ENCODE measurements at places on chromosomes 5 and 9.

GRCh38 chr5:10036136-10036815, 213.4 kb downstream of the ATPSCKMT start:
- DNase-seq = peak; percentile 10

DNA sequence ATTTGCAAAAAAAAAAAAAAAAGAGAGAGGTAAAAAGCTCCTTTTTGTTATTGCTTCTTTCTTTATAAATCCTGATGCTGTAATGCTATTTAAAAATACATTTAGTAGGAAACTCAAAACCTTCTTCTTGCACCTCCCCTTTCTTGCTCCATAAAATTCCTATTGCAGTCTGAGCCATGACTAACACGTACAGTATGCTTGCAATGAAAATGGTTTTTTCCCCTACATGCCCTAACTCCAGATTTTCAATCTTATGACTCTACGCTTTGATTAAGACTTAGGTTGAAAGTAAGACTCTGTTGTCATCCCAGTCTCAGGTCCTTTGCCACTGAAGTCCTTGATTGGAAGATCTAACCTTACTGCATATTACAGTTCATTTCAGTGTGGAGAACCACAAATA, 23.9 kb downstream of the FGF10 start:
- no peak for DNase-seq

GRCh38 chr5:150584556-150585335, 55.7 kb upstream of the SYNPO start:
- DNase-seq = no peak

DNA sequence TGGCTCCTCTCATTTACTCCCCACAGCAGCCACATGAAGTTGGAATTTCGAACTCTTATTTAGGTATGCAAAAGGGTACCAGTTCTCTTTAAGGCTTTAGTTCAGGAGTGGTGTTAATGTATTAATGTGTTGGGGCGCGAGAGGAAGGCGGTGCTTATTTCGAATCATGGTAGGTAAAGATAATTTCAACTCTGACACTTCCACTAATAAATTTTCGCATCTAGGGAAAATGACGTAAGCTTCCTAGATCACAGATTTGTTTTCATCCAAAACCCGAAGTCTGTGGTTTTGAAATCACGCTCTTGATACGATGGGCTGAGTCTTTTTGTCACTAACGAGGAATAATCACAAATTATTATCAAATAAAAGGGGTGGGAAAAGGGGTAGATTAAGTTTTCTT, 681 bp downstream of the PPWD1 start:
- peak; percentile 7 for DNase-seq

DNA sequence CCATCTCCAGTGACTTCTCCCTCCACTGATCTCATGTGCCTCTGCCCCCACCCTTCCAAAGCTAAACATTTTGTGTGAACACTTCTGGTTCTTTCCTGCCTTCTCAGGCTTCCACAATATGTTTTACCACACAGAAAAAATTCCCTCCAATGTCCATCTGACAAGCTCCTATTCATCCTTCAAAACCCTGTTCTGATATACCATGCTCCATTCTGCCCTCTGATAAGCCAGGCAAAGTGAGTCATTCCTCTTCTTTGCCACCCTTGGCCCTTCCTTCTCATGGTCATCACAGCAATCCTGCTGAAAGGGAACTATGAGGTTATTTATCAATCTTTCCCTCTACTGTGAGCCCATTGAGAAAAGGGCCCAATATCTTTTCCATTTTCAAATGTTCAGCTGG, 97.6 kb downstream of the BARX1 start:
- no peak for DNase-seq

- no peak for DNase-seq
Measured at GRCh38 chr5:135743181-135743580, 91.3 kb upstream of the SLC25A48 start.

GRCh38 chr5:135877570-135878155, 18.0 kb downstream of the IL9 start:
- DNase-seq = no peak

Data from NB4 (cell line).